Stimulated activated CD4-positive, alpha-beta T cell treated with anti-CD3 and anti-CD28 coated beads, TNF-alpha, amount 100 ng/mL, for 1 hour (primary cell): ENCODE measurements at places on chromosomes 13 and 19.

DNA sequence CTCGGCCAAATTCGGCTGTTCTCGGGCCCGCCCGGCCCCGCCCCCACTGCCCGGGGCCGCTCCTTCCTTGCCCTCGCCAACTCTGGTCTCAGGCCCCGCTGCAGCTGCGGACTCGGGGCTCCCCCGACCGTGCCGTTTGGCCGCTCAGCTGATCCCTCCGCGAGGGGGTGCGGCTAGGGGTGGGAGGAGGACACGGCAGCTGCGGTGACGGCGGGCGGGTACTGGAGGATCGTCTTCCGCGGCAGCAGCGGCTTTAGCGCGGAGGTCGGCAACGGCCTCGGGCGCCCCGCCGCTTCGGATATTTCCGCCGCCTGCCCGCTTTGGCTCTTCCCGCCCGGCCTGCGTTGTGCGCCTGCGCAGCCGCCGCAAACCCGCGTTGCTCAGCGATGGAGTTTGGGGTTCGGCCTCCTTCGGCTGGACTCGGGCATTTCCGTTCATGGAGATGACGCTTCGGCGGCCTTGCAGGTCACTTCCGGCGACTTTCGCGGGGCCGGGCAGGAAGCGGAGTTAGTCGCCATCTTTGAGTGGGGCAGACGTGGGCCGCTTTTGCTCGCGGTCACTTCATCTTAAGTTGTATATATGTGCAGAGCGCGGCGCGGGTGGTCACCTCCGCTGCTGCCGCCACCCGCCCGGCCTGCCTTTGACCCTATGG, 338 bp upstream of the UBE2M start:
- peak; percentile 99 for DNase-seq

- DNase-seq, result no peak
These were observed 3.6 kb downstream of the AKAP11 start for GRCh38 chr13:42275506-42275905.

DNA sequence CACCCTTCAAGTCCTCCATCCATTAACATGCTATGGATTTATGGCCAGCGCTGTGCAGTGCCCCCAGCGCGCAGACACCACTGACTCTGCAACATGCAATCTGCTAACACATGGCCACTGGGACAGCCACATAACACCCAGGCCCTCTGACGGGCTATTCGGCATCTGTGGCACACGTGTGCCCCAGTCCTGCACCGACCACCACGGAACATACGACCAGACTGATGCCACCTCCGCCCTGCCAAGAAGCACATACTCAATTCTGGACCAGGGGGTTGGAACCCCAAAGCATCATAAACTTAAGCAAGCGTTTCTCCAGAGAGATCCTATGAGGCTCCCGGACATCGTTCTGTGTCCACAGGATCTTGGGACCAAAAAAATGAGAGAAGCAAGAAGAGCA, 9.8 kb downstream of the STK24 start:
- no peak for DNase-seq

DNA sequence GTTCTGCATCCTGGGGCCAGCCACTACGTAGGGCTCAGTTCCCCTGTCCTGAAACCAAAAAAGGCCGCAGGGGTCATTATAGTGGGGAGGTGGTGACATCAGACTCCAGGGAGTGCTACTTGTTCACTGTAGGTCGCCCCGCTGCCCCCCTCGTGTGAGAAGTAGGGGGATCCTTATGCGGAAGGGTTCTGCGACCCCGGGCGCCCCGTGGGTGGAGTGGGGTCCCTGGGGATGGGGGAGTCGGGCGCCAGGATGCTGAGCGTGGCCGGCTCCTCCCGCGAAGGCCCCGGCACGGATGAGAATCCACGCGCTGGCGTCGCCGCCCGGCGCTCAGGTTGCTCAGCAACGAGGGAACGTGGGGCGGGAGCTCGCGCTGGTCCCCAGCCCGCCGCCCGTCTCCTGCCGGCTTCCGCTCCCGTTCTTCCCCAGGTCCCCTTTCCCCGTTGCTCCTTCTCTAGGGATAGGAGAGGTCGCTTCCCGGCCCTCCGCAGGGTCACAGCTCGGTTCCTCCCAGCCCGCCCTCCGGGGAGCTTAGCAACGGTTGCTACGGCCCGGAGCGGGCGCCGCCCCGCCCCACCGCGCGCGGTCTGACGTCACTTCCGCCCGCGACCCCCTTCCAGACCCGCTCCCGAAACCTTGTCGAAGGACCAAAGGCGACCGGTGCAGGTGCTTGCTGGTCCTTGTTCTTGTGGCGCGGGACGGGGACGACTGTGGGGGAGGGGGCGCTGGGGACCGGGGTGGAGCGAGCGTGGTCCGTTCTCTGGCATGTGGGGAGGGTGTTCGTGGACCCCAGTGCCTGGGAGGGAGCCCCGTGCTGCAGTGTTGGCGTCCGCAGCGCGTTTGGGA, at the start of gene NAT14:
TSS of gene NAT14 (plus strand) at position 596 of the 846 bp plus-strand sequence. CDS start 521 bp downstream, outside the sequence.
- no peak for DNase-seq

- DNase-seq, result no peak
These were observed 15.8 kb downstream of the CFAP97D2 start for GRCh38 chr13:114194853-114195252.

- no peak for DNase-seq
These were observed 110.9 kb downstream of the CRYL1 start for GRCh38 chr13:20414546-20415305.

- no peak for DNase-seq
These were observed 56.1 kb upstream of the STK24 start for GRCh38 chr13:98632961-98633360.

DNA sequence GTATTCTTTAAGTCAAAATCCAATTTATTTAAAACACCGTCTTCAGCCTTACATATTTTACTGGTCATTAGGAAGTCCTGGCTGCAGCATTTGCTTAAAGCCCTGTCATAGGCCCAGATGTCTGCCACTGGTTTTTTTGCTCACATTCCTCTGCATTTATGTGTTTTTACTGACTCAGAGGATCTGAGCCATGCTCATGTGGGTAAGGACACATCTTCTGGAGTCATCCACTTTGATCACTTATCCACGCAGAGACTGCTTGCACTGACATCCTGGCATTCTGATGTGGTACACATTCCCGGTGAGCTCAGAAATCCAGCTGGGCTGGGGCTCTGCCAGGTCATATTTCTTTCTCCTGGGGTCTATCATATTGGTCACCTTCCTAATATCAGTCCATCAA, 531.7 kb upstream of the ARGLU1 start:
- no peak for DNase-seq

- no peak for DNase-seq
These were observed 3.6 kb upstream of the NDUFB7 start for GRCh38 chr19:14575428-14575980.

DNA sequence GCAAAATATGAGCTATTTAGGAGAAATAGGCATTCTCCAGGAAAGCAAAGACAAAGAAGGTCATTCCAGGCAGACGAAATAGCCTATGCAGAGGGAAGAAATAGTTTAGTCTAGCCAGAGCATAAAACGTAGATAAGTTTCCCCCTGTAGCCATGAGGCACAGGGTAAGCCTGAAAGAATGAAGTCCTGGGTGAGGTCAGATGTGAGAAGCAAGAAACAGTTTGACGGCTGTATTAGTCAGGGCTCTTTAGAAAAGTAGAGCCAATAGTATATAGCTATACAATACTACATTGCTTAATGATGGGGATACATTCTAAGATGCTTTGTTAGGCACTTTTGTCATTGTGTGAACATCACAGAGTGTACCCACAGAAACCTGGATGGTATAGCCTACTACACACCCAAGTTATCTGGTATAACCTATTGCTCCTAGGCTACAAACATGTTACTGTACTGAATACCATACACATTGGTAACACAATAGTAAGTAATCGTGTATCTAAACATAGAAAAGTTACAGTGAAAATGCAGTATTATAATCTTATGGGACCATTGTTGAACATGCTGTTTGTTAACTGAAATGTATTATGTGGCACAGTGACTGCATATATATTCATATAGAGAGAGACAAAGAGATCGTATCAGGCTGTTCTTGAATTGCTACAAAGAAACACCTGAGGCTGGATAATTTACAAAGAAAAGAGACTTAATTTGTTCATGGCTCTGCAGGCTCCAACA, 59.3 kb upstream of the WDFY2 start:
- DNase-seq, result no peak

DNA sequence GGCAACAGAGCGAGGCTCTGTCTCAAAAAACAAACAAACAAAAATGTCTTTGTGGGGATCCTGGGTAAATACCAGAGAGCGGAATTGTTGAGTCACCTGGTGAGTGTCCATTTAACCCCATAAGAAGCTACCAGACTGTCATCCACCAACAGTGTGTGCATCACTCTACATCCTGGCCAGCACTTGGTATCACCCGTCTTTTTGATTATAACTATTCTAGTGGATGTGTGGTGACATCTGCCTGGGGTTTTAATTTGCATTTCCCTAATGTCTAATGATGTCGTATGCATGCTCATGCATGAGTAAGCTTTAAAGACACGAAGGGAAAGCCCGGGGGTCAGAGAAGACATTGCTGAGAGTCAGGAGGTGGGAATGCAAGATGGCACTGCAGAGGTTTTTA, 126.7 kb upstream of the MRI1 start:
- no peak for DNase-seq

- no peak for DNase-seq
These were observed 5.1 kb downstream of the HDGFL2 start for GRCh38 chr19:4477034-4477801.

- no peak for DNase-seq
These were observed 574.2 kb downstream of the MYO16 start for GRCh38 chr13:109203587-109203986.

DNA sequence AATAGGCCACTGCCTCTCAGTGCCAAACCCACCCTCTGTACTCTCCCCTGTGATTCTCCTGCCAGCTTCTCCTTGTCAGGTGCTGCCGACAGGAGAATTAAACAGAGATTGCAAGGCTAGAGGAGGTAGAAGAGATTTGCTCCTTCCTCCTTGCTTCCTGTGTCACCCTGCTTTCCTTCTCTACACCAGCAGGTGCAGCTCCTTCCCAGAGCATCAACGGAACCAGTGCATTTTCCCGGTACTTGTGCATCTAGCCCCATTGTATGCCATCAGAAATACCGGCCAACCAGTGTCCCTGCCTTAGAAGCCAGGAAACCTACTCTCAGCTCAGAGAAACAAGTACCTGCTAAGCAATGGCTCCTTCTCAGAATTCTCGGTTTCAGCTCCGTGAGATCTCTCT, 253.2 kb downstream of the SUCLA2 start:
- DNase-seq, result no peak

- DNase-seq, result no peak
These were observed 115.2 kb upstream of the VSTM2B start for GRCh38 chr19:29410601-29411000.

DNA sequence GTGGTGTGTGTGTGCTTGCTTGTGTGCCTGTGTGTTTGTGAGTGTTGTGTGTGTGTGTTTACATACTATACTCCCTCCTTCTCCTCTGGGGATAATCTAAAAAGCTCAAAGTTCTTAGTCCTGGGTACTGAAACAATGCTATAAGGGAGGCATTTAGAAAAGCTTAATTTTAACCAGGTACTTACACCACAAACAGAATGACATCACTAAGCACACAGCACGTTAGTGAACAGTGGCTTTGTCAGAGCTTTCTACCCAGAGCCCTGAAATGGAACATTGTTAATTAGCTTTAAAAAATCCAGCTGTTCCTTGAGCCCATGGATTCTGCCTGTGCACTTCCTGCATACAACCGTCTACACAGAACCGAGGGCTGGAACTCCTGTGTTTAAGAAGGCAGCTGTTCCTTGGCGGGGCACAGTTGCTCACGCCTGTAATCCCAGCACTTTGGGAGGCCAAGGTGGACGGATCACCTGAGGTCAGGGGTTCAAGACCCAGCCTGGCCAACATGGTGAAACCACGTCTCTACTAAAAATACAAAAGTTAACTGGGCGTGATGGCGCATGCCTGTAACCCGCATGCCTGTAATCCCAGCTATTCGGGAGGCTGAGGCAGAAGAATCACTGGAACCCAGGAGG, 69.6 kb upstream of the RNF113B start:
- DNase-seq, result no peak

- DNase-seq, result no peak
These were observed 18.4 kb upstream of the MYCBP2 start for GRCh38 chr13:77345150-77345780.

- DNase-seq, result no peak
These were observed 52.1 kb upstream of the AMER2 start for GRCh38 chr13:25224151-25224550.

DNA sequence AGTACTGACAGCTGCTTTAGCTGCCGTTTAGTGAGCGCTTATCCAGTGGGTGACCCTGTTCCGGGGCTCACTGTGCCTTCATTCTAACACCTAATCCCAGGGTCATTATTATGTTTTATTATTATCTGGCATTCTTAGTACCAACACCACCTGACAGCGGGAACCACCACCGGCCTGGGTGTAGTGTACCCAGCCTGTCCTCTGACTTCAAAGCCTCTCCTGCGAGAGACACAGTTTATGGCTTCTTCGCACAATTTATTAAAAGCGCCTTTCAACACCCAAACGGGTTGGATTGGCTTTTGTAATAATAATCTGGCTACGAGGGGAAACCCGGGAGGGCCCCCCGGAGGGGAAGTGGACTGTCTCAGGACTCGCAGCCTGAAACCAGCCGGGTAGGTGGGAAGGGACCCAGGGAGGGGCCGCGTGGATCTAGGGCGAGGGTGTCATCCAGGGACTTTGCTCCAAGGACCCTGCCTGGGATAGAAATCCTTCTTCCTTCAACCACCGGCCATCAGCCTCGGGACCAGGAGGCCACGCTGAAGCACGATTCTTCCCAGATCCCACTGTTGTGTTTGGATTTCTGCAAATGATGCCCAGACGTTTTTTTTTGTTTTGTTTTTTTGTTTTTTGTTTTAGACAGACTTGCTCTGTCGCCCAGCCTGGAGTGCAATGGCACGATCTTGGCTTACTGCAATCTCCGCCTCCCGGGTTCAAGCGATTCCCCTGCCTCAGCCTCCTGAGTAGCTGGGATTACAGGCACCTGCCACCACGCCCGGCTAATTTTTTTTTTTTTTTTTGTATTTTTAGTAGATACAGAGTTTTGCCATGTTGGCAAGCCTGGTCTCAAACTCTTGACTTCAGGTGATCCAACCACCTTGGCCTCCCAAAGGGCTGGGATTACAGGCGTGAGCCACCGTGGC, 1.6 kb upstream of the ZBTB7A start:
- no peak for DNase-seq

- DNase-seq, result no peak
These were observed 6.1 kb downstream of the FLT3LG start for GRCh38 chr19:49479975-49480628.

DNA sequence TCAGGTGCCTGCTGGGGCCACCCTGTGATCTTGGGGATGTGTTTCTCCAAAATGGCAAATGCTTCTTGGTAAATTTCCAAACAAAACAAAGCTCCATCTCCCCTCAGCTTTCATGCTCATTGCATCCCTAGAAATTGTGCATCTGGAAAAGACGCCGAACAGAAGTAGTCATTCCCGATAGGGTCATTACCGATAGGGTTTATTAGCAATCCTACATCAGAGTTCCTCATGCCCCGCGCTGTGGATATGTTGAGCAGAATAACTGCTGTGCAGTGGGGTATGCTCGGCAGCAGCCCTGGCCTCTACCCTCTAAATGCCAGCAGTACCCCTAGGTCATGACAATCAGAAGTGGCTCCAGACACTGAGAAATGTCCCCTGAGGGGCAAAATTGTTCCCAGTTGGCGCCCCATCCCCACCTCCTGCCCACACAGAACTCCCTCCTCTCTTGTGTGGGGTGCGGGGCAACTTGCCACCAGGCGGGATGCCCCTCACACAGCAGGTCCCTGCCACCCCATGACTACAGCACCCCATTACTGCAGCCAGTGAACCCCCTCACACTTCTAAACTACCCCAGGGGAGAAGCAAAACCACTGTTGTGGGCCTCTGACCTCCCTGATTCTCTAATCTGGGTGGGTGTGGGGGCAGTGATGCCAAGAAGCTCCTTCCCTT, 13.0 kb upstream of the SLC7A10 start:
- DNase-seq, result no peak

GRCh38 chr19:38293281-38293680, 10.8 kb upstream of the C19orf33 start:
- no peak for DNase-seq
